ENCODE measurements at places on chromosomes 12 and 14.

- no peak for DNase-seq
Observed at GRCh38 chr14:54712465-54713200, 145.7 kb downstream of the SAMD4A start.

DNA sequence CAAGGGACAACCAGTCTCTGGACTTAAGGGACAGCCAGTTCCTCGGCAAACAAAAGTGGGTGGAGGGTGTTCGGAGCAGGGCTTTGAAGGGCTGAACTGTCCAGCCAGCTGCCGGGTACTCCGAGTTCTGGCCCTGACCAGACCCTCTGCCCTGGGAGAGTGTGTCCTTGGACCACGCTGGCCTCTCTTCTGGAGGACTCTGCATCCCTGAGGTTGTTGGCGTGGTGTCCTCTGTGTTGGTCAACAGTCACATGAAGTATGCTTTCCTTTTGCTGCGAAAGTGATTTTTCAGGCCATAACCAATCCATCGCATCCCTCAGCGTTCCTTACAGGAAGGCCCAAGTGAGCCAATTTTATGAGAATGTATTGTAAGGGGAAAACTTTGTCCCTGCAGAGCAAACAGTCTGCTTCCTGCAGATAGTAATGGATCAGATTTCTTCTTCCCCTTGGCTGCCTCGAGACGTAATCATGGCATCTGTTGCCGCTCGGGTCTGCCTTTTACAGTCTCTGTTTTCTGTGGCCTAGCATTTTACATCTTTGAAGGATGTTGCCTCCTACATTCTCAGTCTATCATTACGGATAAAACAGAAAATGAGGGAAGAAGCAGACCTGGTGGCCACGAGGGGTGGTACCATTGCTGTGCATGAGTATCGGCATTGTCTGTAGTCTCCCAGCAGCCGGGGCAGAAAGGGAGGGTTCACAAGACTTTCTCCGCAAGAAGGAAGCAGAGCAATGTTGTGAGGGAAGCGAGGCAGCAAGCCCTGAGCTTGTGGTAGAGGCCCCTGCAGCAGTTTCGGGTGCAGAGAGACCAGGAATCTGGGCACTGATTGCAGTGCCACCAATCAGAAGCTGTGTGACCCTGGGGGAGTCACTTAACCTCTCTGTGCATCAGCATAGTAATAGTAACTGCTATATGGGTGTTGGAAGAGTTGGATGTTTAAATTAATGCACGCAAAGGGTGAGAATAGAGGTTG is 47.4 kb downstream of the SMIM41 start:
- DNase-seq, result no peak

GRCh38 chr12:125143491-125143890 is 78.3 kb downstream of the AACS start:
- DNase-seq, result no peak

DNA sequence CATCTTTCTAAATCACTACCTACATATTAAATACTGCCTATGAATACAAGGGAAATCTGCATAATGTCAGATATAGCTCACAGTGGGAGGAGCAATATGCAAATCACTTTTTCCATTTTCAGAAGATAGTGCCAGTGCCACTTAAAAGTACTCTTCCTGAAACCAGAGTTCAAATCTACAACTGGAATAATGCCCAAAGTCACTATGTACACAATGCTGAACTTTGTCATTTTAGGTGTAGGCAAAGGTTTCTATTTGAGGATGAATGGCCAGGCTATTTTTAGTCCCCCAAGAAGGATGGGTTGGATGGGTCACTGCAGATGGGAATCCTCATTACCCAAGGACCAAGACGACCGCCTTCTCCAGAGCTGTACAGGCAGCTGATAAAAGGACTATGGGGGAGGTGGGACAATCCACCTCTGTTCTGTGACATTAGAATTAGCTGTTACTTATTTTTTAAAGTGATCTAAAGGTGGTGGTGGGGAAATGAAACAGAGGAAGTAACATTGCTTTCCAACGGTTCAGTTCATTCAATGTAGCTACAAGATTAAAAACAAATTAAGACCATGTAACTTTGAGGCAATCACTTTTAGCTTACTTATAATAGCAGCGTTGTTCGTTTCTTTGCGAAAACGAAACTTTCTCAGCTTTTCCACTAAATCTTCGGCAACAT is 5.6 kb downstream of the GMFB start:
- no peak for DNase-seq

DNA sequence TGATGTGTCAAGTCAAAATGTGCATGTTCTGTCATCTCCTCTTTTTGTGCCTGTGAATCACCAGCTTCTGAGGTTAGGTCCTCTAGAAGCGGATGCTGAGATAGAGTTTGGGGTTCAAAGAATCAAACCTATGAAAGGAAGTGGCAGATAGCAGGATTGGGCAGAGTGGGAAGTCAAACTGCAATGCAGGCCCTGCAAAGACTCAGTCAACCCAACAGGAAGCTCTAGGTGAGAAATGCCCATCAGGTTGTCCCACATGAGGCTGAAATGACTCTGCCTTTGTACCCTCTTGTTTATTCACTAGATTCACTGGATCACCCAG is 4.5 kb upstream of the MIA2 start:
- DNase-seq, result peak; percentile 97

DNA sequence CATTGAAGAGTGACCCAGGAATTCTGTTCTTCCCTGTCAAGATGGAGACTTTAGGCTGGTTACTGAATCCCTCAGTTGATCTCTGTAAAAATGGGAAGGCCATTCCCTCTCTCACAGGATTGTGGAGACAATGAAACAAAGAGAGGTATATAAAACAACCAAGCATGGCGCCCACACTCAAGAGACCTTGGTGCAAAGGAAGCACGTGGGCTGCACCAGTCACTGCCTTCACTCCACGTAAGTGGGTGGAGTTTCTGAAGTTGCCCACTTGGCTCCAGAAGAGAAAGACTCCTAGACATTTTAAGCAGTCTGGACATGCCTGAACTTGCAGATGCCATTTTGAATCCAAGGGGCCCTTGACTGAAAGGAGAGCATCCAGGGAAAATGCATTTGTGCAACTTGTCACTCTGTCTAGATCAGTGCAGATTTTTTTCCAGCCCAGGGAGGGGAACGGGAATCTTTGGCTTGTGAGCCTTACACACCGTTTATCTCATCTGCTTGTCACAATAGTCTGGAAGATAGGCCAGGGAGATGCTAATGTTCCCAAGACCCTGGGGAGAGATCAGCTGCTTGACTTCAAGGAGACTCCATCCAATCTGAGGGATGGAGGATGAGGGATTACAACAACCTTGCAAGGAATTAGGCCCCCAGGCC is 96.9 kb upstream of the TBX3 start:
- DNase-seq, result no peak

- peak; percentile 4 for DNase-seq
Observed at GRCh38 chr12:38736821-38737220, 168.6 kb downstream of the CPNE8 start.
